ENCODE measurements at places on chromosomes 5 and 9.

DNA sequence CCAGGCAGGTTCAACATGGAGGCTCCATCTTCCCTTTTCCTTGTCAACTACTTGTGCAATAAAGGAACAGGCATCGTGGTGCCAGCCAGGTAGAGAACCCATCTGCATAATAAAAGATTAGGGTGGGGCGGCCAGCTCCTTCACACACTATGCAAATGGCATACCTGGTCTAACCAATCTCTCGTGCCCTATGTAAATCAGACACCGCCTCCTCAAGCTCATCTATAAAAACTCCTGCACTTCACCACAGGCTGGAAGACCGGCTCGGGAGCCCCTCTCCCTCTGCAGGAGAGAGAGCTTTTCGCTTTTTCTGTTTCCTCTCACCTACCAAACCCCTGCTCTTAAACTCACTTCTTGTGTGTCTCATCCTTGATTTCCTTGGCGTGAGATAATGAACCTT lies 244.3 kb upstream of the PUM3 start:
- no peak for DNase-seq

DNA sequence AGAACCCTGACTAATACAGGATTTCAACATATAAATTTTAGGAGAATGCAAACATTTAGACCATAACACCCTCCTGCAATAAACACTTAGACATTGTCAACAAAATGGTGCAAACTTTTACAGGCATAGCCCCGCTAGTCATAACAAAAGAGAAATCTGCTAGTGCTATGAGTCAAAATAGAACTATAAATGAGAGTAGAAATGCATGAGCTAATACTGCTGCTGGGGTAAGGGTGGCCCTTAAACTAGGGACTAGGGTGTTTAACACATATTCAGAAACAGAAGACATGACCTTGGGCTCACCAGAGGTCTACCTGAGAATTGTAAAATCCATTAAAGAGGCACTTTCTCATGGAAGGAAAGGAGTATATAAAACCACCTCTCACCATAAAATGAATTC lies 131.6 kb downstream of the TLR4 start:
- no peak for DNase-seq

GRCh38 chr9:68852941-68853340 lies 147.9 kb downstream of the PIP5K1B start:
- no peak for DNase-seq

GRCh38 chr5:151602806-151603205 lies 11.7 kb upstream of the FAT2 start:
- no peak for DNase-seq

GRCh38 chr5:16160706-16161105 lies 18.9 kb downstream of the MARCHF11 start:
- no peak for DNase-seq

- no peak for DNase-seq
Observed at GRCh38 chr5:129653442-129653841, 94.5 kb upstream of the MINAR2 start.

DNA sequence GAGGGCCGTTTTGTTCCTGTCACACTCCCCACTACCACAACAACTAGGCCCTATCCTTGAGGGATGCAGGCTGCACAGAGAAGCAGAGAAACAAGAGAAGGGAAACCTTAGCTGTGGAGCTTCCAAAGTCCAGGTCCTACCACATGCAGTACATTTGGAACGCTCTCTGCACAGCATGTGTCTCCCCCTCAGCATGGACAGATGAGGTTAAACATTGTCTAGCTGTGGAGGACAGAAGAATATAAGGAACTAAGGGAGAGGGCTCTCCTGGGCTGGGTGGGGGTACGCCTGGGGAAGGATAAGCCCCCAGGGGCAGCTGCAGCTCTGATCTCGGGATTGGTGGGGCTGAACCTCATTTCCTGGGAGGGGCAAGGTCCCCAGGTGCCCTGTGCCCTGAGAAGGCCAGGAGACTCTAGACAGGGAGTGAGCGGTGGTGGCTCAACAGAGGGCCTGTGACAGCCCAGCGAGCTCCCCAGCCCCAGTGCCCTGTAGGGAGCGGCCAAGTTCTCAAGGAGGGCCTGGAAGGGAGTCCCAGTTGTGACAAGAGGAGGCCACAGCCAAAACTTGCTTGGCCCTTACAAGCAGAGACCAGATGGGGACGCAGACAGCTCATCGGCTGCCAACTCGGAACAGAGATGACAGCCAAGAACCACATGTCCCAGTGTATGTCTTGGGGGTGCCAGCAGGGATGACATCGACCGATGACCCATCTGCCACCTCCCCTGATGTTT lies 30.1 kb downstream of the TSPAN17 start:
- no peak for DNase-seq

DNA sequence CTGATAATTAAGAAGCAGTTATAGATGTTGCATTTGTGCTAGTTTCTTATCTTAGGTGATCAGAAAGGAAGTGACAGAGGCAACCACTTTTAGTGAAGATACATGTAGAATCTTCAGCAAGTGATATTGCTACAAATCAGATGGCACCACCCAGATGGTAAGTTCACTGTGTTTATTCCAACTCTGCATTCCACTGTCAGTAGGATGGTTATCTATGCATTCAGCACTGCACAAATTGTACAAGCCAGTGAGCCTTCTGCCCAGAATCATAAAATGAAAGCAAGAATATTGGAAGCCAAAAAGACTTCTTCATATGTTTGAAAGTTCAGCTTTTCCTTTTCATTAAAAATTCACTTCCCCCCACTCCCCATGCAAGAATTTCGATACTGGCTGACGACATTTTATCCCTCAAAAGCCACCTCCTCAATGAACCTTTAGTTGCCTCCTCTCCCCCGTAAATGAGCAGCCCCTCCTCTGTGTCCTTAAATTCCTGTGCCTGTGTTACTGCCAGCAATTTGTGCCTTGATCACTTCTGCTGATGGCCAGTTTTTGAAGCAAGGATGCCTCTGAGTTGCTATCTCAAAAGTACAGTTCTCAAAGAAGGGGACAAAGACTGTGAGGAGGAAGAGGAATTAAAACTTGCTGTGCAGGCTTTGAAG lies 91.6 kb downstream of the ZSWIM6 start:
- no peak for DNase-seq

GRCh38 chr5:6470672-6471071 lies 22.0 kb downstream of the UBE2QL1 start:
- no peak for DNase-seq

DNA sequence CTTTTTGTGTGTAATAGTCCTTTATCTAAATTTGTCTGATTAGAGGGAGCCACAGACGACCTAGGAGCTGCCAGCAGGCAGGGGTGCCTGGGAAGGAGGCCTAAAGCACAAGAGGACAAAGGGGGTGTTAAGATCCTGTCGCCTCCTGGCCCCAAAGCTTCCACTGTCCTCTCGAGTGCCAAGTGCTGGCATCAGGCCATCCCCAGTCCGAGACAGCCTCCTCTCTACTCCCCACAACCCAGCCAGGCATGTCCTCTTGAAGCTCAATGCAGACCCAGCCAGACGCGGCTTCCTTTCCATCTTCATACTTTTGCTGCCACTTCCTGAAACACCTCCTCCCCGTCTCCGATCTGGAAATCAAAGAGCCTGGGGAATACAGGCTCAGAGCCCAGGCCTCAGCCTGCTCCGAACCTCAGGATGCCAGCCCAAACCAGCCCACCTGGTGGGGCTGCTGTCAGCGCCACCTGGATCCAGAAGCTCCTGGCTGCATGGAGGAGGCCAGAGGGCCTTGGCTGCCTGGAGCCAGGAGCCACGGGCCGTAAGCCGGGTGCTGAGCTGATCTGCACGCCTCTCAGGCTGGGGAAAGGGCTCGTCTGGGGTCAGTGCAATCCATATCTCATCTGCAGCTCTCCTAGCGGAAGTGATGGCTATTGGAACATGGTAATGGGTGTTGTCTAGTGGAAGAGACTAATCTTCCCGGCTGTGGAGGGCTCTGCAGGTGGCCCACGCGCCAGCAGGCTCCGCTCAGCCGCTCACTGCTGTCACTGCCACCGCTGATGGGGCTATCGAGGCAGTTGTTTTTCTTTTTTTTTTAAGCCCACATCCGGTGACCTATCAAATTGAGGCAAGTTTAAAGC lies 60.2 kb upstream of the FUBP3 start:
- no peak for DNase-seq

DNA sequence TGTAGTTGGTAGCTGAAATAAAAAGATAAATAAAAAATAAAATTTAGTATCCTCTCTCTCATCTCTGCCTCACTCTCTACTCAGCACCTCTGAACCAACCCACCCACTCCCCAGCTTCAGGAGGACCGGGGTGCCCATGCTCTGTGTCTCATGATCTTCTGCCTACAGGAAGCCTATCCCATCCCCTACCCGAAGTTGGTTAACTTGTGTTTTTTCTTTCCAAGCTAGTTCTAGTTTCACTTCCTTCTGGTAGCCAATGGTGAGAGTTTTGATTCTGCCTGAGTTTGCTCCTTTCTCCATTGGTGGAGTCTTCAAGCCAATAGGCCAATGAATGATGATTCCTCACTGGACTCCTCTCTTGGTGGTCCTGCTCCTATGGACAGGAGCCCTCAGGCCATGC lies 32.1 kb downstream of the SNX24 start:
- no peak for DNase-seq

GRCh38 chr5:17305017-17305416 lies 87.6 kb downstream of the BASP1 start:
- DNase-seq: no peak

DNA sequence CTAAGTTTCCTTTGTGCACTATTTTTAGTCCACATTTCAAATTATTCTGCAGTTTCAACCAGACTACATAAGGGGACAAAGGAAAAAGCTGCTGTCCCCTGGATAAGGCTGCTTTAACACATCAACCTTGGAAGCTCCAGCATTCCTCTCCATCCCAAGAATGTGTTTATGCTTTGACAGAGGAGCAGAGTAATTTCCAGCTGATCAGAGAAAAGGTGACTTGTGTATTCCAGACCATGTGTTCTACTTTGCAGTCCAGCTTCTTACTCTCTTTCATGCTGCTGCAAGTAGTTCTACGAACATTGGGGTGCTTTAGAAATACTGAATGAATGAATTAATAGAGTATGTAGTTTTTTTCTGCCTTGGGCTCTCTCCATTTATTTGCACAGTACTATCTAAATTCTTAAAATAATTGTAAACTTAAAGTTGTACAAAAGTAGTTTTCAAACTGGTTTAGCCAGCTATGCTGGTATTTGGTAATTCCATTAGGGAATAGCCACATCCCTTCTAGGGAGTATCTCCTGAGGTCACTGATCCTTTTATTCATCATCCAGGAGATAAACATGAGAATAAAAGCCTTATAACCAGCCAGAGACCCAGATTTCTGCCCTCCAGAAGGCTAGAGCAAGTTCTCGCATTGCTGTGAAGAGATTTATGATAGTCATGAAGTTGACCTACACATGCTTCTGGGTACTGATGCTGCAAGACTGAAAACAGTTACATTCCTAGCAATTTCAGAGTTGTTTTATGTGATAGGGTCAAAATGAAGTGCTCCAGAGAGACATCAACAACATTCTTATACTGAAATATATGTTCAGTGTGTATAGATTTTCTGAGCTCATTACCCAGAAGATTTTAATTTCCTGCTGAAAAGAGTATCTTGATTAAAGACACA lies 215.2 kb downstream of the COMMD10 start:
- no peak for DNase-seq

DNA sequence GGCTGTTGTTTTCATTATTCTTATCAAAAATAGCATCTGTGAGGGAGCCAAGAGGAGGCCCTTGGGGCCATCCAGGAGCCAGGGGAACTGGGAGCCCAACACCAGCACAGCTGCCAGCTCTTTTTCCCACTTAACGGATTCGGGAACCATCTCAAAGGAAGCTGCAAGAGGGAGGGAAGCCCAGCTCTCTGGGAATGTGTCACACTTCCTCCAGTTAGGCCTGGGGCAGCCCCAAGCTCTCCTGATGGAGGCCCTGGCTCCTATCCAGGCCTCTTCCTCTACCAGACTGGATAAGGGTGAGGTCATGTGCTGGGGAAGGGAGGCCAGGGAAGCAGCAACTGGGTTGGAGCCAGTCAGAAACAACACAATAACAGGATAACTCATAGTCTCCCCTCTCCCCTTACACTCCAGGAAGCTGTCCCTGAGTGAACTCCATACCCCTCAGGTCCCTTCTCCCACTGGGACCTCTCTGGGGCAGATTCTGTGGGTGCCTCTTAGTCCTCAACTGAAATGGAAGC lies 12.7 kb downstream of the CSF2 start:
- DNase-seq: no peak

DNA sequence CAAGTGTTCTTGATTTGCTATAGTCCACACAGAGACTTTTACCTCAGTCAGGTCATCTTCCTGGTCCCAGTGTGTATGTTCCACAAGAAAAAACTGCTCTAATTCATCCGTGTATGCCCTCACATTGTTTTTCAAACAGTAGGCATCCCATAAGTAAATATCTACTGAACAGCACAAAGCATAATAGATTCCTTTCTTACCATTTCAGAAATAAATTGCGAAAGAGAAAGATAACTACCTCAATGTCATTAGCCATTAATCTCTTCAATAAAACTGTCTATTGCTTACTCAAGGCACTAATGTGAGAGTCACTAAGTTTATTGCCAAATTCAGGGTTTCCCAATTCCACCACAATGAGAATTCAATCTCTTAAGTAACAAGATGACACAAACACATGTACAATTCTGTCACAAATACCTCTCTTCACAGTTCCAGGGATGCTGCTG lies 9.6 kb downstream of the FBXW2 start:
- no peak for DNase-seq

- peak; percentile 60 for DNase-seq
Observed at GRCh38 chr5:7763621-7764072, 87.3 kb downstream of the CFAP90 start.

DNA sequence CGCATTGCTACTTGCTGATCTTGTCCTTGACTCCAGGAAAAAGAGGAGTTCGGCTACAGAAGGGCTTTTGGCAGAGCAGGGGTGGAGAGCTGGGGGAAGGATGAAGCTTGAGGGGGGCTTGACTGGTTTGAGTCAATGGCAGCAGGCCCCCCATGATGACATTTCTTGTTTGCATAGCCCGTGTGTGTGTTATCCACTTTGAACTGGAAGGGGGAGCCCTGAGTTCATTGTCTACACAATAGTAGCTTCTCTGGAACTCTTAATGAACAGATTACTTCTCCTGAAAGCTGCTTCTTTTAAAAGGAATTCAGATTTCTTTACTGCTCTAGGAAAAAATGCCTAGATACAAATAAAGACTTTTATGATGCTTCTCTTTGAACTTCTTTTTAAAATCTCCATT lies 2.3 kb downstream of the IFNB1 start:
- no peak for DNase-seq

DNA sequence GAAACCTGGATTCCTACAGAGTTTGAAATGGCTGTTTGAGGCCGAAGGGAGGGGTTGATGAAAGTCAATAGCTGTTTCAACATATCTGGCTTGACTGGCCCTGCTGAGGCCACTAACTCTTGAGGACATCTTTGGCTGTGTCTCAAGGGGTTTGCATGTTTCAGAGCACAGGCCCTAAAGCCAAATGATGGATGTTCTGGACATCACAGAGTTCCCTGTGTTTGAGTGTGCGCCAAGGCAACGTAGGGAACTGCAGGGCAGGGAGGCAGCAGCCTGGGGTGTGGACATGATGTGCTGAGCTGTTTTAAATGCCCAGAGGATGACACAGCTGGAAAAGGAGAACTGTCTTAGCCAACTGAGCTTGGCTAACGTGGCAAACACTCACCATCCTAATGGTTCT lies 89.6 kb downstream of the RAPGEF1 start:
- DNase-seq: no peak

All from dorsolateral prefrontal cortex (tissue), 122 donors.